ENCODE measurements at places on chromosomes 1 and 21. TPM values are rescaled to one million over a fixed set of nuclear protein-coding genes. Genes with fewer than 3 reads are reported as not detected.

FASLG gene
- not detected for total RNA-seq

RXFP4 gene
- not detected for total RNA-seq

TNFRSF18 gene
- not detected for total RNA-seq

CLDN14 gene
- not detected for total RNA-seq

DNA sequence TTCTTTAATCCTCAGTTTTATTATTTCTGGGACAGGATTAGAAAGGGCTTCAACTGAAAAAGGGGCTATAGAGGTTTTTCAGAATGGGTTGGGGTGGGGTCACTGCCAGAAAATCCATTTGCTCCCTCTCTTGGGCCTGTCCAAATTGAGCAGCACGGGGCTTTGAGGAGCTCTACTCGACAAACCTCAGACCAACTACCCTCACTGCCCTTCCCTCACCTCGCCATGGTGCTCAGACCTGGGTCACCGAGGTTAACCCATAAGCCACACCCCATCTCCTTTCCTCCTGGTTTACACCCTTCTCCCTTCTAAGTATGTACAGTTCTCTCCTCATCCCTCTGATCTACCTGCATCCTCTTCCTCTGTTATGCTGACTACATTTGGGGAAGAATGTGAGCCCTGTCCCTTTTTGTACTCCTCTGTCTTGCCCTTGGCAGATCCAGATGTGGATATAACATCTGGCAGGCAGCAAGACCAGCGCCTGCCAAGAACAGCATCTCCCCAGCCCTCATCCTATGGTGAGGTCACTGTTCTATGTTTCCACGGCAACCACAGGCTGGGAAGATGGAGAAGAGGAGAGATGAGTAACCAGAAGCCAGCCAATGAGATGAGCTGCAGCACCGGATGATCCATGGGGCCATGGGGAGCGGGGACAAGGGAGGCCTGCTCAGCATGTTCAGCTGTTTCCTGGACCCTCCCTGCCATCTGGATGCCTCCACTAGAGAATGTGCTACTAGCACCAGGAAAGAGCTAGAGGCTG is 3.7 kb upstream of the FABP3 start:
- peak; percentile 44 for DNase-seq

DNA sequence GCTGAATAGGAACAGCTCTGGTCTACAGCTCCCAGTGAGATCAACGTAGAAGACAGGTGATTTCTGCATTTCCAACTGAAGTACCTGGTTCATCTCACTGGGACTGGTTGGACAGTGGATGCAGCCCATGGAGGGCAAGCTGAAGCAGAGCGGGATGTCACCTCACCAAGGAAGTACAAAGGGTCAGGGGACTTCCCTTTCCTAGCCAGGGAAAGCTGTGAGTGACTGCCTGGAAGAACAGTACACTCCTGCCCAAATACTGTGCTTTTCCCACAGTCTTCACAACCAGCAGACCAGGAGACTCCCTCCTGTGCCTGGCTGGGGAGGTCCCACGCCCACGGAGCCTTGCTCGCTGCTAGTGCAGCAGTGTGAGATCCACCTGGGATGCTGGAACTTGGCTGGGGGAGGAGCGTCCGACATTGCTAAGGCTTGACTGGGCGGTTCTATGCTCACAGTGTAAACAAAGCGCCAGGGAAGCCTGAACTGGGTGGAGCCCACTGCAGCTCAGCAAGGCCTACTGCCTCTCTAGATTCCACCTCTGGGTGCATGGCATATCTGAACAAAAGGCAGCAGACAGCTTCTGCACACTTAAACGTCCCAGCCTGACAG is 14.7 kb downstream of the CR1L start:
- no peak for DNase-seq

DNA sequence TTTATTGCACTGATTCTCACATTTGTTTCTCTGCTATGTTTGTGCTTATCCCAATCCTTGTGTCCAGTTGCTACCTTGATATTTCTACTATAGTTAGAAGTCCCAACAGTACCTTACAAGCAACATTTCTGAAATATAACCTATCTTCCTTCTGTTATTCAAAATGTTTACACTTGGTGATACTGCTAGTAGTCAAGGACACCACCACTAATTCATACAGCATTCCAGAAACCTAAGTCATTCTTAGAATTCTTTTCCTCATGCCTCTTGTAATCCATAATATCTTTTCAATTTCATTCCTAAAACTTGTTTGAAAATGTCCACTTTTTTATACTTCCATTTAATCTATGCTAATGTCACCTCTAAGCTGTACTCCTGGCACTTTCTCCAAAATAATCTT is 2132.1 kb downstream of the NCAM2 start:
- DNase-seq, result no peak

DNA sequence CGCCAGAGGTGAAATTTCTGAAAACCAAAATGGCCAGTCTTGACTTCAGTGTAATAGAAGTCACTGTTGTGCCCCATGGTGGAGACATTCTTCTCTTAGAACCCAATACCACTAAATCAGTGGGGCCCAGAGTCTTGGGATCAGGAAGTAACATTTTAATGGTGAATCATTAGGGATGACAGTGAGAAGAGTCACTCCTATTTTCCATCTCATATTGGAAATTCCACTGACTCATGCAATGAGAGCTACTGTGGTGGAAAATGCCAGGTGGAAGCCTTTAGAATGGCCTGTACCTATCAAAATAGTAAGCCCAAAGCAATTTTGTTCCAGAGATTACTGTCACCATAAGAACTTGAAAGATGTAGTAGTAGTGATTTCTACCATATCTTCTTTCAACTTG is 20.6 kb upstream of the PPM1J start:
- DNase-seq, result no peak

DNA sequence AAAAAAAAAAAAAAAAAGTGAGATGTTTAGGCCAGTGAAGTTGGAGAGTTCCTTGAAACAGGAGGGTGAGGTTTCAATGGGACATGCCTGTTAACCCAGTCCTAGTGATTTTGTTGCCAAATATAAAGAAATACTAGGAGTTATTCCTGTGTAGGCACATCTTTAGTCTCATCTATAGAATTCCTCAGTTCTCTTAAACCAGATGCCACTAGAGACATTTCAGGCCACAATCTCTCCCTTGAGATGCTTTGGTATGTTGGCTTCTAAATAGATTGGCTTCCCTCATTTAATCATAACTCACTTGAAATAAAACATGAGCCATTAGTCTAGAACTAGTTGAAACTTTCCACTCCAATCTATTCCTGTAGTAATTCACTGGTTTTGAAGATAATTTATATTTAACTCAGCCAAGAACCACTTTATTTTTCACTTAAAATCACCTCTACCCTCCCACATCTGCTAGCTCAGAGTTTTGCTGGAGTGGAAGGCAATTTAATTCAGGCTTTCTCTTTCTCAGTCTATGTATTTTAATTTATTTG is 29.8 kb downstream of the GPR137B start:
- no peak for DNase-seq

DNA sequence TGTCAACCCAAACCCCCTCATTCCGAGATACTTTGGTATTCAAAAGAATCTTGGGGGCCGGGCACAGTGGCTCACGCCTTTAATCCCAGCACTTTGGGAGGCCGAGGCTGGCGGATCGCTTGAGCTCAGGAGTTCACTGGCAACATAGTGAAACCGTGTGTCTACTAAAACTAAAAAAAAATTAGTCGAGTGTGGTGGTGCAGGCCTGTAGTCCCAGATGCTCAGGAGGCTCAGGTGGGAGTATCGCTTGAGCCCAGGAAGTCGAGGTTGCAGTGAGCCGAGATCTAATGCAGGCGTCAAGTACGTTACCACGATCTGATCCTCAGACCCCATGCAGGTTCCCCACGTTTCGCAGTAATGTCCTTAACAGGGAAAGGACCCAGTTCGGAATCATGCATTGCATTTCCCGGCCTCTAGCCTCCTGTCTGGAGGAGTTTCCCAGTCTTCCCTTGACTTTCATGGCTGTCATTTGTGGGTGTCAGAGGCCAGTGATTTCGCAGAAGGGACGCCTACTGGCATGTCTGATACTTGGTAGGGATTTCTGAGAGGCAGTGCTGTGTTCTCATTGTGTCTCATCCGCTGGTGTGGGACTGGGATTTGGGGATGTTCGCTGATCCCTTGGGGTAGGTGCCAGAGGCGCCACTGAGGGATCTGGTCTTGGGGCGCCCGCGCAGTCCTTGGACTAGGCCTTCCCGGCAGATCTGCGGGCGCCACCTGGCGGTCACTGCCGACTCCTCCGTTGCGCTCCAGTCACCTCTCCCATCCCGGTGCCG is 39.3 kb upstream of the HMGN1 start:
- DNase-seq, result peak; percentile 93

GRCh38 chr1:109850194-109850593 is 60.5 kb upstream of the CSF1 start:
- DNase-seq, result no peak

GRCh38 chr1:106571109-106571508 is 485.4 kb upstream of the PRMT6 start:
- no peak for DNase-seq

DNA sequence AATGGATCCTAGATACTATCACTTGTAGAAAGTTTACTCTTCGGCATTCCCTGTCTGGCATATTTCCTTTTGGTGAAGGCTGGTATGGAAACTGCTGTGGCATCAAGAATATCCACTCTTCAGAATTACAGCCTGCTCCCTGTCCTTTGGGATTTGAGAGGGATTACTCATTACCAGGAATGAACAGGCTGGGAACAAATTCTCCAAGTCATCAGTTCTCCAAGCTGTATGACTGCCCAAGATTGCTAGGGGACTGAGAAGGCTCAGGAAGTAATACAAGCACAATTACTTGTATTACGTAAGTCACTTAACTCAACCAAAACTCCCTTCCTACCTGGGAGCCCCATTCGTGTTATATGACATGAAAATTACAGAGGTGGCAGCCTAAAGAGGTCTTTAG is 49.6 kb downstream of the CD58 start:
- peak; percentile 49 for DNase-seq

- no peak for DNase-seq
Measured at GRCh38 chr21:20877976-20878375, 120.2 kb upstream of the NCAM2 start.

DNA sequence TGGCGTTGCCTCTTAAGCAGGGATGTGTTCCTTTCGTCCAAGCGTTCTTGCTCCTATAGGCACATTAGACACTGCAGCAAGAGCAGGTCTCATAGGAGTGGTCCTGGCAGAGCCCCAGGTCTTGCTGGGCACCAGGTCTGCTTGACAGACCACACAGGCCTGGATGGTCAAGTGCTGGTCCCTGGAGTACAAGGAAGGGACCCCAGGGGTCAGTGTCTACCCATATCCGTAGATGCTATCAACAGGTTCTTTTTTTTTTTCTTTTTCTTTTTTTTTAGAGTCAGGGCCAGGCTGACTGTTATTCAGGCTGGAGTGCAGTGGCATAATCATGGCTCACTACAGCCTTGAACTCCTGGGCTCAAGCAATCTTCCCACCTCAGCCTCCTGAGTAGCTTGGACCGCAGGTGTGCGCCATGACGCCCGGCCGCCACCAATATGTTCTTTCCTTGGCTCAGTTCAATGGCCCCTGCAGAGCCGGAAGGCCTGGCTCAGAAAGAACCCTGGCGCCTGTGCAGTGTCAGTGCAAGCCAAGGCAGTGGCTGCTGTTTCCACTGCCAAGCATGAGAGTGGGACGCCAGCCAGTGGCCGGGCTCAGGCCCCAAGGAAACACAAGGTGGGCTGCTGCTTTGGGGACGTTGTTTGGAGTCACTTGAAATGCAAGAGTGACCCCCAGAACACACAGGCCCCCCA is 10.0 kb upstream of the TNFRSF8 start:
- DNase-seq, result no peak

DNA sequence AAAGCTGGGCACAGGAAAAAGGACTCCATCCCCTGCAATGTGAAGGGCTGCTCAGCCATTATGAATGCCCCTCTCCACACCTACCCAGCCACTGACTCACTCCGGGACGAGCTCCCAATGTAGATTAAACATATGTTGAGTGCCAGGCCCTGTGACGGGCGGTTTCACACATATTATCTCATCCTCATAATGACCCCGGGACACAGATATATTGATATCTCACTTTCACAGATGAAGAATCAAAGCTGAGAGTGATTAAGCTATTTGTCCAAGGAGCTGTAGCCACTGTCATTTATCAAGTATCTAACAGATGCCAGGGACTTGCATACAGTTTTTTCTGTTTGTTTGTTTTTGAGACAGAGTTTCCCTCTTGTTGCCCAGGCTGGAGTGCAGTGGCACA is 35.0 kb upstream of the SLC30A1 start:
- DNase-seq, result no peak

GRCh38 chr1:153430166-153430553 is 13.8 kb downstream of the S100A7A start:
- DNase-seq, result no peak

GRCh38 chr1:27116232-27116631 is 38.7 kb downstream of the SLC9A1 start:
- no peak for DNase-seq

- DNase-seq, result no peak
Measured at GRCh38 chr1:12448746-12449177, 169.2 kb downstream of the DHRS3 start.

DNA sequence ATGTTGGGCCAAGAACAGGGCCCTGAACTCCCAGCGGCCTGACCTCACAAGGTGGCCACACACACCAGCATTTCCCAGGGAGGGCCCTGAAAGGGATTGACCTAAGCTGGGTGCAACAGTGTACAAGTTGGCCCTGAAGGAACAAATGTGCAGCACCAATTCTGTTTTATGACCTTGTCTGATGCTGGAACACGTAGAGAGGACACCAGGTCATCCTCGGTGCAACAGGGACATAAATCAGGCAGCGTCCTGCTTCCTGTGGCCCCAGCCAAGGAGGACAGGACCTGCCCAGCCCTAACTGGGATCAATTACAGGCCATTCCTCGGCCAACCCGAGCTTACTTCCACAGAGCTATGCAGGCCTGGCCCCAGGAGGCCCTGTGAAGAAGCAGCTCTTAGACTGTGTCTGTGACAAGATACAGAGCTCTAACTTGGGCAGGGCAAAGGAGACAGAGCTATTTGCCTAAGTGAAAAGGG is 12.8 kb upstream of the PHC2 start:
- no peak for DNase-seq

DNA sequence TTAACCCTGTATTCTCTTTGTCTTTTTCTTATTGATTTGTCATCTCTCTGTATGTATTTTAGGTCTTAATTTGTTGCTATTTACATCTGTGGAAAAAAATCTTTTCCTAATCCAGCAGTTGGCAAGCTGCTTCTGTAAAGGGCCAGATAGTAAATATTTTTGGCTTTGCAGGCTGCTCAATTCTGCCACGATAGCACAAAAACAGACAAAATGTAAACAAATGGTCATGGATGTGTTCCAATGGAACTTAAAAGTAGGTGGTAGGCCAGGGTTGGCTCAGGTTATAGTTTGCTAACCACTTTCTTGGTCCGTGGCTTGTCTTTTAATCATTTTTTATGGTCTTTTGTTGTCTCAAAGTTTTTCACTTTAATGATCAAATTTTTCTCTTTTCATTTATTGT is 371.8 kb downstream of the HHAT start:
- DNase-seq, result no peak

GRCh38 chr1:200426196-200426595 is 16.4 kb upstream of the ZNF281 start:
- no peak for DNase-seq

- no peak for DNase-seq
Measured at GRCh38 chr1:11156963-11157362, 32.2 kb upstream of the ANGPTL7 start.

DNA sequence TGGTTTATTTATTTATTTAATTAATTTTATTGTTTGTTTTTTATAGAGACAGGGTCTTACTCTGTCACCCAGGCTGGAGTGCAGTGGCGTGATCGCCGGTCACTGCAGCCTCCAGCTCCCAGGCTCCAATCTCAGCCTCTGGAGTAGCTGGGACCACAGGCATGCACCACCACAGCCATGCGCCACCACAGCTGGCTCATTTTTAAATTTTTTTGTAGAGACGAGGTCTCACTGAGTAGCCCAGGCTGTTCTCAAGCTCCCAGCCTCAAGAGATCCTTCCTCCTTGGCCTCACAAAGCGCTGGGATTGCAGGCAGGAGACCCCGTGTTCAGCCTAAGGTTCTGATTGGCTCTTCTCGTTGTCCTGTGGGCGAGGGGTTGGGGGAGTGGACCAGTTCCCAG is 22.1 kb downstream of the UMODL1 start:
- DNase-seq, result no peak
